Activated T-helper 1 cell treated with Interleukin-2 at 50 U/mL for 16 hours (primary cell): ENCODE measurements at places on chromosomes 6 and 20.

GRCh38 chr6:44284121-44284520 lies 13.9 kb downstream of the TMEM151B start:
- no peak for DNase-seq

DNA sequence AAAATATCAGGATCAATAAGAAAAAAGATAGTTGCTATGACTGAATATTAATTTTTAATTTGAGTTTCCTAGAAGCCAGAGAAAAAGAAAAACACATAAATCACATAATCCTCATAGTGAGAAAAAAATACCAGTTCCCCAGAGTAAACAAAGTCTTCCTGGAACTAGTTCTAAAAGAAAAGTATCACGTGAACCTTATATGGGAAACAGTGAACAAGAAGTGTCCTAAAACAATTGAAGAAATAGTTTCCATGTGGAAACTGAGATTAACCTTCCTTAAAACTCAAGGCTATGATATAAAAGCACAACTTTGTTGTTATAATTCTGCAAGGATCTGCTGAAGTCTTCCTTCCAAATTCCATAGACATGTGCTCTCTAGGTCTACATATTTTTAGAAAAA lies 50.6 kb downstream of the RCAN2 start:
- no peak for DNase-seq

- no peak for DNase-seq
Observed at GRCh38 chr6:71346334-71346694, 57.7 kb downstream of the OGFRL1 start.

DNA sequence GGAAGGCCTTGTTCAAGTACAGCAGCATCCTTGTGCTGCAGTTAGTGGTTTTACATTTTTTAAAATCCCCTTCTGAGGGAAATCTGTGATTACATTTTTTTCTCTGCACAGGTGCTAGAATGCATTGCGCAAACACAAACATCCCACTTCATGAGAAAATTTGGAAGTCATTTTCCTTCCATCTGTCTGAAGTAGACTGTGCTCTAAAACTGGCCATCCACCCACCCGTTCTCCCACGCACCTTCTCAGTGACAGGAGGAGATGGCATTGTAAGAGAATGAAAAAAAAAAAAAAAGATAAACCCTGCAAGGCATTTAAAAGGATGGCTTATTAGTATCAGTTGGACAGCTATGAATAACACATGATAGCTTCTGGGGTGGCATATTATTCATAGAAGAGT lies 65.0 kb downstream of the SOBP start:
- no peak for DNase-seq

DNA sequence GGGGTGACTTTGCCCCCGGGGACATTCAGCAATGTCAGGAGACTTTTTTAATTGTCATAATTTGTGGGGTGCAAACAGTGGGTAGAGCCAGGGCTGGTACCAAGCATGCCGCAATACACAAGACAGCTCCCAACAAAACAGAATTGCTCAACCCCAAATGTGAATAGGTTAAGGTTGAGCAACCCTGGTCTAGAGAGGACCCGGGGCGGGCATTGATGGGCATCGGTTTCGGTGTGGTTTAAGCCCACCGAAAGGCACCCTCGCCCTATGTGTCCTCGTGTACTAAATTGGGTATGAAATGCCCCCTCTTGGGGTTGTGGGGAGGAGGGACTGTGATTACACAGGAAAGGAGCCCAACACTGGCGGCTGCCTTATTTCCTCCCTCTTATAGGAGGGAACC lies 36.0 kb downstream of the KIAA1755 start:
- no peak for DNase-seq

- no peak for DNase-seq
Observed at GRCh38 chr20:6780433-6781190, 13.1 kb downstream of the BMP2 start.

DNA sequence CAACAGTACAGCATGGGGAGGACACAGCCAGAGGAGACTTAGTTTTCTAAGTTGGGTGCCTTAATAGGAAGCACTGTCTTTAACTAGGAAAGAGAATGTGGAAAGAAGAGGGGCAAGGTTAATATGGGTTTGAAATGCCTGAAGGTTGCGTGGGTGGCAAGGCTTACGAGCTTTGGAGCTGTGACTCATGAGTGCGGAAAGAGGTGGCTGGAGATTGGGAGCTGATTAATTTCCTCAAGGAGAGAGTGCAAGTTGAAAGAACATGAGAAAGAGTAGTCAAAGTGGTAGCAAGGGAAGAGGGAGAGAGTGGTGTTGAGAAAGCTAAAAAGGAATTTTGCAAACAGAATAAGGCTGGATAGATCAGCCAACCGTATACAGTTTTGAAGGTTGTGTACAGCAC lies 315.1 kb upstream of the PRND start:
- no peak for DNase-seq

DNA sequence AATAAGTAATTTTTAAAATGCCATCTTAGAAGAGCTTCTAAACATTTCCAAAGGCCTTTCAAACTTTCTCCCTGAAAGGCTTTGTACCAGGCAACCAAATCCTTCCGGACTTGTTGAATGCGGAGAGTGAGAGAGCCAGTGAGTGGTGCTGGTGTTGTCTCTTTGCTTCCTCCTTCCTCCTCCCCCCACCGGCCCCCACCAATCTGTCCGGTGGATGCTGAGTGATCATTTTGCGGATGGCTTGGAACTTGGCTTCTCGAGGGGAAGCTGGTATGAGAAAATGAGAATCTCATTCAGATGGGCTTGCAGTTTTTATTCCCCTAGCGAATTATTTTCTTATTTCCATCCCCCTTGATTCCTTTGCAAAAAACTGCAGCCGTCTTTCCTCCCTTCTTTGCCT lies 97.3 kb downstream of the ANKRD60 start:
- DNase-seq, result no peak

DNA sequence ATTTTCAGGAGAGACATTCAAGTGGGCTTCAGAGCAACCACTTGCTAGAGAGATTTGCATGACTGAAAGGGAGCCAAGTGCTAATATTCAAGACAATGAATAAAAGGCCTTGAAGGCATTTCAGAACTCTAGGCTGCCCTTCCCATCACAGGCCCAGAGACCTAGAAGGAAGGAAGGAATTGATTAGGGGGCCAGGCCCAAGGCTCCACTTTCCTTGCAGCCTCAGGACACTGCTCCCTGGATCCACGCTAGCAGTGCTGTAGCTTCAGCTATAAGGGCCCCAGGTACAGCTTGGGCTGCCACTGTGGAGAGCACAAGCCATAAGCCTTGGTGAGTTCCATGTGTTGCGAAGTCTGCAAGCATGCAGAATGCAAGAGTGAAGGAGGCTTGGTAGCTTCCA lies 731.9 kb upstream of the FLRT3 start:
- no peak for DNase-seq

- no peak for DNase-seq
Observed at GRCh38 chr20:48335308-48336050, 492.3 kb downstream of the PREX1 start.

- DNase-seq, result peak; percentile 69
Observed at GRCh38 chr6:29702519-29703103, 20.6 kb upstream of the HLA-F start.

GRCh38 chr20:40812415-40812925 lies 123.4 kb upstream of the MAFB start:
- DNase-seq, result no peak

DNA sequence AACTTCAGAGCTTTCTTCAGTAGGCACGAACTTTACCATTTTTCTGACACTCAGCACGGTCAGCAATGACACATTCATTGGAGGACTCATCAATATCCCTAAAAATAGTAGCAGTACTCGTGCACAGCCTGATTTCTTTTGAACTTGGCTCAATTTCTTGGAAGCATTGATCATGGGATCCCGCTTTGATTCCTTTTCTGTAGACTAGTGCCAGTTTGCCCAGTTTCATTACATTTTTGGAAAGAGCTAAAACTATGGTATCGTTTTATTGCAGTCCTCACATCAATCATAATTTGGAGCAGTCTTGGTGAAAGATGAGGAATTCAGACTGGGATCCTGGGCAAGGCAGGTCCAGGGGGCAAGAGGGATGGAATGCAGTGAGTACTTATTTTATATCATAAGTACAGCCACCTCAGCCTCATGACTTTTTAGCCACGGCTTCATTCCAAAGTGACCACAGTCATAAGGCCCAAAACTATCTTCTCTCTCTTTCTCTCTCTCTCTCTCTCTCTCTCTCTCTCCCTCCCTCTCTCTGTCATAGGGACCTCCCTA lies 170.9 kb upstream of the AKAP12 start:
- no peak for DNase-seq

- DNase-seq, result no peak
Observed at GRCh38 chr20:45752746-45753145, 30.6 kb downstream of the SPINT4 start.

DNA sequence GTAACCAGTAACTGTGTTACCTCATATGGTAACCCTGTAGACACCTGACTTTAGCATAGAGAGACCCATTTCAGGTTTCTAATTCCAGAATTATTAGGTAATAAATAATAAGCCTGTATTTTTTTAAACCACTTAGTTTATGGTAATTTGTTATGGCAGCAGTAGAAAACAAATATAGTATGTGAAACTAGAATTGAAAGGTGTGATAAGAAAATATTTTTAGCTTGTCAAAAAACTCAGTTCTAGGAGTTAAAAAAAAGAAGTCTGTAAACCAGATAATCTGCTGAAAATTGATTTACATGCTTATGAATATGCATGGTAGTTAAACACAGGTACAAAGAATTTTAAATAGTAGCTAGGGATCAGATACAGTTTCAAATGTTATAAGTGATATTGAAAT lies 695.0 kb upstream of the GJE1 start:
- DNase-seq, result no peak

DNA sequence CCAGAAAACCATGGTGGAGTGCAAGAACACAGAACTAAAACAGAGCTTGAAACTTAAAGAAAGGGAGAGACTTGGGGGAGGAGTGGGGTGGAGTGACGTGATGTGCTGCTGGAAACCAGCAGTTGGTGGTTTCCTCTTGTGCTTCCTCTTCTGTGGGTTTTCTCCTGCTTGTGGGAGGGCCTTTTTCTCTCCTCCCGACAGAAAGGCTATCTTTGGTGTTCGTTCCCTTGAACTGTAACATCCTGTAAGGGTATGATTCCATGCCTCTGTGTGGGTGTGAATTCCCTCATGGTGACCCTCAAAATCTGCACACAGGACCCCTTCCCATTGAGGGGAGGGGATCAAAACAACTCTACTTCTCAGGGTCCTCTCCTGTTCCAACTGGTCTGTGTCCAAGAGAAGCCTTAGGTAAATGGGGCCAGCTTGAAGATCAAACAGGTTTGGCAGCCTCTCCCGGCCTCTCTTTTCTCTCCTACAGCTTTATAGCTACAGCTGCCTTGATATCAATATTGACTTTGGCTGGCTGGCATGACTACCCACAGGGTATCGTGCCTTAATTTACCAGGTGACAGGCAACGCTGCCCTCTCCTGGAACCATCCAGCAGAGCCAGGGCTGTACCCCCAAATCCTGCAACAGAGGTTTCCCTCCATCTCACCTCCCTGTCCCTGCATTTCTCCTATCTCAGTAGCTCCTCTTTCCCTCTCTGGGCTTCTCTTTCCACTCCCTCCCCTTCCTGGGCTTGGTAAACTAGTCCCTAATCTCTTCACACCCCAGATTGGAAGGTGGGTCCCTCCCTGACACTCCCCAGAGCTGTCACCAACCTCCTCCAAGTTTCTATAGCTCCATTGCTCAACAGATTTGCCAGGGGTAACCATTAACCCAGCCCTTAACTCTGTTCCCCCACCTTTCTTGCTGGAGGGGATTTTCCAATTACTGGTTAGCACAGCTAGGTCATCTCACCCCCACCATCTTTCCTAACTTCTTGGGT lies 1.5 kb upstream of the MSH5 start:
- DNase-seq, result peak; percentile 45

DNA sequence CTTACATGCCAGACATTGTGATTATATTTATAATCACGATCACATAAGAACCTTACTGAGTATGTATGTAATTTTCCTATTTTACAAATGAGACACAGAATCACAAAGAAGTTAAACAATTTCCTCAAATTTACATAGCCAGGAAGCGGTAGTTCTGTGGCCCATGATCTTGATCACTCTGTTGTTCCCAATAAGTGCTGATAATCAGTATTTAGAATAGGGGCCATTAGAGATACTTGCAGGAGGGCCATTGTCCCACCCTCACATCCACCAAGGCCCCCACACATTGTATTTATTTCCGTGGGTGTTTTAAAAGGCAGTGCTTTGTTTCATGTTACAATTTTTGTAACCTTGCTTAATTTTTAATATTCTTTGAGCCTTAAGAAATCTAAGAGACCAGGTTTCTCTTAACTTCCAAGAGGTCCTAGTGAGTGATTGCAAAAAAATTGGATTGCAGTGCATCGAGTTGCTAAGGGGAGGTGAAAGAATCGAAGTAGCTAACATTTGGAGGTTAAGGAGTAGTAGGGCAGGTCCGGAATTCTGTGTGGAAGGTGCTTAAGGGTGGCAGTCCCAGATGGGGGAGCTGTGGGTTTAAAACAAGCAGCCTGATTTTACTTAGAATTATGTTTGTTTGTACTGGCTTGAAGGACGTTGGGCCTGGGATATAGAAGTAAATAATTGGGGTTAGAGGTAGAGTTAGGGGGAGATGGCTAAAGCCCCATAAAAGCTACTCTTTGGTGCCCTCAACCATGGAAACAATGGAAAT lies 339.4 kb downstream of the CDKAL1 start:
- no peak for DNase-seq

DNA sequence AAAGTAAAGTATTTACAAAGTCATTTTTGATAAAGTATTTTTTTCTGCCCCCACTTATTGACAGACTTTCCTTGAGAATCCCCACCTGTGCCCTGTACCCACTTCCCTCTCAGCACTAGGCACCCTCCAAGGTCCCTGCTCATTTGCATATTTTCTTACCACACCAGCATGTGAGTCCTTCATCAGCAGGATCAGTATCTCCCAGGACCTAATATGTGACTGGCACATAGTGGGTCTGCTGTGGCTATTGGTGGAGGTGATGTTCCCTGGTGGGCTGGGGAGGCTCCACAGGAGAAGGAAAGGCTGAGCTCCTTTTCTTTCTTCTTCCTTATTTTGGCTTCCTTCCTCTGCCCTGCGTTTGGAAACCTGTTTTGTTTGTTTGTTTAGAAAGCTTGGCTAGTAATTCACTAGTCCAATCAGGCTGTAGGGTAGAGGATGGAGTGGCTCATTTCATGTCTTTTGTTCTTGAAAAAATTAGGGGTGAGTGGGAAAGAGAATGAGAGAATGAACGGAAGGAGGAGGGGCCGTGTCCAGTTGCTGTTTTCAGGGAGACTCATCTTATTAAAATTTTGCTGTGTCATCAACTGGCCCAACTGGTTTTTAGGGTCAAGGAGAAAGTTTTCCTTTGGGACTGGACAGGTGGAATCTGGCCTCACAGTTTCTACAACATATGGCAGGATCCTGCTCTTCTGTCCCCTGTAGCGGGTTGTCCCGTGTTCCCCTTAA lies 2.8 kb upstream of the RNF24 start:
- DNase-seq, result no peak

- DNase-seq, result peak; percentile 28
Observed at GRCh38 chr6:154154389-154154967, 115.4 kb downstream of the OPRM1 start.

DNA sequence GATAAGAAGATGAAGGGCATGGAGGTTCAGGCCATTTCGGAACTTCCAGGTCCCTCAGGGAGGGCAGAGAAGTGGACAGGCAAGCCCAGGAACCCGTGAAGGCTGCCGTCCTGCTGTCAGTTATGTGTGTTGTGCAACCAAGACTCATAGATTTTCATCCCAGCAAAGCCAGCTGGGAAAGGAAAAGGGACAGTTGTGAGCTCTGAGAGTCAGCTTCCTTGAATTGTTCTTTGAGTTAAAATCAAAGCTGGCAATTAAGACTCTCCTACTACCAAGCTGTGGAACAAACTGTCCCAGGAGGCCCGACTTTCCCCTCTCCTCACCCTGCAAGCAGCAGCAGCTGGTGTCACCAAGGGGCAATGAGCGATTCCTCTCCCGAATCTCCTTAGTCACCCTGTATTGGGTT lies 46.3 kb upstream of the IYD start:
- DNase-seq, result no peak
